ENCODE measurements at places on chromosomes 4 and X.

GRCh38 chrX:47514533-47515235 lies 31.7 kb upstream of the ZNF41 start:
- no peak for DNase-seq

DNA sequence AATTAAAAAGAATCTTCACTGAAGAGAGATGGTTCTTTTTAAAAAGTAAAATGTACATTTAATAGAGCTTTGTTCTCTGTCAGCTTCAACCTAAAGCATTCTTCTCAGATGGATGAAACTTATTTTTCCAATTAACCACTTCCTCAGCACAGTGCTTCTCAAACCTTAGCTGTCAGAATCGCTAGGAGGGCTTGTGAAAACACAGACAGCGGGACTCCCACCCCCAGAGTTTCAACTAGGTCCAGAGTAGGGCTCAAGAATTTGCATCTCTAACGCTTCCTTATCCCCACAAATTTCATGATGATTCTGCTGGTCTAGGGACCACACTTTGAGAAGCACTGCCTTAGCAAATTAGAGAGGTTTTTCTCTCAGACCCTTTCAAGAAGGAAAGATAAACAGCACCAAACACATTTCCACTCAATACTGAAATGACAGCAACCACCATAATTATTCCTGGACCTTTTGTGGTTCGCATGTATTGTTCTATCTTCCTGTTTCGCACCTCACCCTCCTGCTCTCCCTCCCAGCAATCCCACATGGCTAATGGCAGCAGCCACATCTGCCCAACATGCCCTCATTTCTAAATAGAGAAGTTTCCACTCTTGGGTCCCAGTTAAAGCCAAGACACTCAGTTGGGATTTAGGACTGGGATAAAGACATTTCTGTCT lies 73.2 kb downstream of the ZNF827 start:
- DNase-seq, result no peak

DNA sequence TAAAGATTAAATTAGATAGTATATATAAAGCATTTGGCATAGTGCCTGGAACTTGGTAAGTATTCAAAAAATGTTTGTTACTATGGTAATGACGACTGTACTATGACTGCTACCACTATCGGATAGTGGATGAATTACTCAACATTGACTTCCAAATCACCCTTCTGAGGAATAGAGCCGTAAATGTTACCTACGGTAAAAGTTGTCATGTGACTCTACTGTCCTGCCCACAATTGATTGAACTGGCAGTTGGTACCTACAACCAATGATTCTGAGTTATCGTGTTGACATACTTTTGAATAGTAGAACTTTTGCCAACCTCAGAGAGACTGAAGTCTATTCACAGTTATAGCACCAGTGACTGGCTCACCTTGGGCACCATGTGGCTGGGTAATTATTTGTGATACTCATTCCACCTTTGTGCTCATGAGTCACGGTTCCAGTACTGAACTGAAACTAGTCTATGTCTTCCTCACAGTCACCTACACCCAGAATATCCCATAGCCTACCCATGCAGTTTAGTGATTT lies 185.5 kb upstream of the PITX2 start:
- DNase-seq, result no peak

- no peak for DNase-seq
Measured at GRCh38 chrX:120476714-120477113, 7.6 kb upstream of the LAMP2 start.

- no peak for DNase-seq
Measured at GRCh38 chrX:9677098-9677739, 88.4 kb downstream of the GPR143 start.
